Activated CD4-positive, alpha-beta memory T cell treated with anti-CD3 and anti-CD28 coated beads, Interleukin-2, amount 10 ng/mL, durations not matched to agents 7 days and 5 days (primary cell): ENCODE measurements at places on chromosomes 3 and 15. TPM values are rescaled to one million over a fixed set of nuclear protein-coding genes. Genes with fewer than 3 reads are reported as not detected.

Gene IGF2BP2
- 0.13 TPM for total RNA-seq

DNA sequence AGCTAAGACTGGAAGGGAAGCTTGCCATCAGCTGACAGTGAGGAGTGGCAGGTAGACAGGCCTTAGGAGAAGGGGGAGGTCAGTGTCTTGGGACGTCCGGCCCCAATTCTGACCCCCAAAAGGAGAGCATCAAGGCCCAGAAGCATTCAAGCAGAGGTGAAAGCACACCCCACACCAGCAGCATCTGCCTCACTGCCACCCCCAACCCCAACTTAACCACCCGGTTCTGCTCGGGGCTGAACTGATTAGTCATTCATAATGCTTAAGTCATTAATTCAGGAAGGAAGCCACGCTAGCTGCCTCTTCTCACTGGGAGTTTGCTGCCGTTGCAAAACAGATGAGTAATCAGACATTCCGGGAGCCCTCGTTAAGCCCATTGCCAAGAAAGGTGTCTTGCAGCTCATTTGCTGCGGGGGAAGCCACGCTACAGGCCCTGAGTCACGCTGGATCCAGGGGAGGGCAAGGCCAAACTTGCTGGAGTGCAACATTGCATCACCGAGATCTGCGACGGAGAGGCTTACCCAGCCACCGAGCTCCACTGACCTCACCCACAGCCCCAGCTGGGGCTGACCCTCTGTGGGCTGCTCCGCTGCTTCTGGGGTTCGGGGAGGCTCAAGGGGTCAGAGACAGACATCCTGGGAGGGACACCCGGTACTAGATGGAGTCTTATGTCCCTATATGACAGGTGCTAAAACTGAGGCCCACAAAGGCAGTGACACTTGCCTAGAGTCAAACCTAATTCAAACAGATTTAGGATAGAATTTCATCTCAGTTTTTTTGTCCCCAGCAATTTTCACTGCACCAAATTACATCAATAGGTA, 46.4 kb upstream of the HES1 start:
- H3K36me3 ChIP-seq = no peaks in the 10 kb centered on the region
- H3K27ac ChIP-seq = peak overlapping the region; percentile 72
- peaks cover 27% of the 10 kb centered on the region for H3K4me1 ChIP-seq
- peaks cover 19% of the 10 kb centered on the region for H3K27me3 ChIP-seq
- DNase-seq = peak; percentile 66

- no peak overlapping the region for H3K4me3 ChIP-seq
- no peaks in the 10 kb centered on the region for H3K4me1 ChIP-seq
- no peak for DNase-seq
- H3K27ac ChIP-seq = no peak overlapping the region
Measured at GRCh38 chr3:167372138-167372537, 8.0 kb downstream of the ZBBX start.

Gene GOLGA8T
- total RNA-seq = not detected

GRCh38 chr3:79521221-79521848, 246.5 kb downstream of the ROBO1 start:
- H3K4me1 ChIP-seq = no peaks in the 10 kb centered on the region
- H3K27me3 ChIP-seq = no peaks in the 10 kb centered on the region
- H3K4me3 ChIP-seq = no peak overlapping the region

- DNase-seq = no peak
- H3K27me3 ChIP-seq = peaks cover 40% of the 10 kb centered on the region
- H3K36me3 ChIP-seq = no peaks in the 10 kb centered on the region
- H3K27ac ChIP-seq = no peak overlapping the region
- H3K4me3 ChIP-seq = no peak overlapping the region
Measured at GRCh38 chr15:81098861-81099651, 35.0 kb upstream of the CFAP161 start.

DNA sequence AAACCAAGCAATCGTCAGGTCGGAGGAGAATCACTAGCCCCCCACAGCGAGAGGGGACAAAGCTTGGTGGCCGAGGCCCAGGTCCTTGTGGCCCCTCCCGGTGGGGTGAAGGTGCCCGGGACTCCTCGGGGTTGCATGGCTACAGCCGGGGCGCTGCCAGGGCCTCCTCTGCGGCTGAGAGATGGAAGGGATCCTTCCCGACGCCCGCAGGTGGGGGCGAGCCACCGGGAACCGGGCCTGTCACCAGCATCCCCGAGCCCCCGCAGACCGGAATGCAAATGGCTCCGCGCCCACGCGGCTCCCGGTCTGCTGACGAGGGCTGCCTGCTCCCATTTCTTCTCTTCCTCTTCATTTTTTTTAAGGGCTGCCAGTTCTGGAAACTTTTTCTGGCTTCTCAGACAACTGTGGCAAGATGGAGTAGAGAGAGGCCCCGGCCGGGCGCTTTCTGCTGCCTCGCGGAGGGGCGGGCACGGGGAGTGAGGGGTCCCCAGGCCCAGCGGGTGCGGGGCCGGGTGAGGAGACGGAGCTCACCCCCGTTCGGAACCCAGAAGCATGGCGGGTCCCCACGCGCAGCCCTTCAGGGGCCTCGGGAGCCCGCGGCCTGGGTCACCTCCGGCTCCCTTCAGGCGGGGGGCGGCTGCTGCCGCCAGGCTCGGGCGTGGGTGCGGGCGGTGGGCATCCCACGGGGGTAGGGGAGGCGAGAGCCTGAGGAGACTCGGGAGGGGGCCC, 27.5 kb downstream of the MELTF start:
- peaks cover 9% of the 10 kb centered on the region for H3K4me1 ChIP-seq
- no peaks in the 10 kb centered on the region for H3K36me3 ChIP-seq
- no peak for DNase-seq
- H3K4me3 ChIP-seq = peak overlapping the region; percentile 67

DNA sequence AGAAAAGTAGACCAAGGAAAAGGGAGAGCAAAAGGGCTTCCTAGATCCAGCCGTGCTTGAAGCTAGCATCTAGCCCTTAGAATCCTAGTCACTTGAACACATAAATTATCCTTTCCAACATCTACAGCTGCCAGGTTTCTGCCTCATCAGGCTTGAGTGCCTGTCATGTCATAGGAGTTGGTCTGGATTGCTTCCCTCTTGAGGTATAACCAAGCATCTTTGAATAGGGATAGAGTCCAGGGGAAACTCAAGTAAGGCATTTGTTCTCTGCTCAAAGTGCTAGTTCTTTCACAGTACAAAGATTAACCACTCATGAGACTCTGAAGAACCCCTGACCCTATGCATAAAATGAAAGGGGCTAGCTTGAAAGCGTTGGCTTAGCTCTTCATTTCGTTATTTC, 72.3 kb downstream of the SLCO3A1 start:
- DNase-seq = no peak
- H3K27me3 ChIP-seq = no peaks in the 10 kb centered on the region
- H3K4me1 ChIP-seq = peaks cover 17% of the 10 kb centered on the region
- no peak overlapping the region for H3K4me3 ChIP-seq

DNA sequence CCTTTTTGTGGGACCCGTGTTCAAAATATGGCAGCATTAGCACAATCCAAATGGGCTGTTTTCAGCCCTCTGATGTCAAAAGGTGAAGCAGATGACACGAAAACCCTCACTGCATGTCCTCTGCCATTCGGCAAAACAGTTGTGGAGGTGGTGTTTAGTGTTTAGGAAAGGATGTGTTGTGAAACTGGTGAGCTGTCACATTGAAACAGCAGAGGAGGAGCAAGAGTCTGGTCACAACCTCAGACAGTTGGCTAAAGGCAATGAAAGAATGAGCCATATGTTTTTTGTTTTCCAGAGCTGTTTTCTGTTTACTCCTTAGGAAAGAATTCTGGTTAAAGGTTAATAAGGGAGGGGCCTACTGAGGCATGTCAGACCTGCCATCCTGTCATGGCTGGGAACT, 140.7 kb downstream of the VPS8 start:
- no peaks in the 10 kb centered on the region for H3K27me3 ChIP-seq
- no peak for DNase-seq
- H3K27ac ChIP-seq = no peak overlapping the region
- H3K36me3 ChIP-seq = peaks cover 8% of the 10 kb centered on the region

Gene PPP1R14D
- not detected for total RNA-seq

Gene GOLGA6L10
- total RNA-seq = 0.95 TPM

DNA sequence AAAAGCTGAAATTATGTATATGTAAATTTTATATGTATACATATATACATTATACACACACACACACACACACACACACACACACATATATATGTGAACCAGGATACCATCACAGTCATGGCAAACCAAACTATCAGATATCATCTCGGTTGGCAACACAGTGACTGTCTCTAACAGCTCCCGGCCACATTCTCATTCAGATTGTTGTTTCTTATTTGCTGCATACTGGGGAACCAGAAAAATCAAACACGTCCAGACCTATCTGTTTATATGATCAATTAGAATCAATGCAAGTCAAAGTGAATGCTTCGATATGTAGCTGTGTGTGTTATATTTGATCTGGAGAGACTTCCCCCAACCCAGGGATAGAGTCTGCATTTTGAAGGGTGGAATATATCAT, 61.1 kb downstream of the TIPARP start:
- H3K4me3 ChIP-seq = no peak overlapping the region
- DNase-seq = no peak
- H3K4me1 ChIP-seq = peaks cover 9% of the 10 kb centered on the region
- H3K36me3 ChIP-seq = no peaks in the 10 kb centered on the region

- H3K36me3 ChIP-seq = peaks cover 53% of the 10 kb centered on the region
- no peak overlapping the region for H3K4me3 ChIP-seq
- H3K27ac ChIP-seq = no peak overlapping the region
- DNase-seq = no peak
- no peaks in the 10 kb centered on the region for H3K27me3 ChIP-seq
Measured at GRCh38 chr15:30984118-30984517, 7.3 kb downstream of the MTMR10 start.

DNA sequence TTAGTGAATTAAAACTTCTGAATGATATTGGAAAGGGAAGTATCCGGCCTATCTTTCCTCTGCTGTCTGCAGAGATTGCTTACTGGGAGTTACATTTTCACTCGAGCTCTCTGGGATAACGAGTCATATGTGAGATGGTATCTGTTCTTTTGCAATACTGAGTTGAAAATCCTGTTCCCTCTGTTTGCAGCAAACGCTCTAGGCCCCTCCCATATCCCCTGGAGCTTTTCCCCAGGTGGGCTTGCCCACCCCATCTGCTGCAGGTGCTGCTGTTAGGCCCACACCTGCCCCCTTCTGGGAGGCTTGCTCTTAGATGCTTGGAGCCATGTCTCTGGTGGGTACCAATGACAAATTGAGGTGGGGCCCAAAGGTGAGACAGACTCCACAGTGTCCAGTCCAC, 42.7 kb upstream of the MTMR10 start:
- no peak overlapping the region for H3K4me3 ChIP-seq
- no peaks in the 10 kb centered on the region for H3K36me3 ChIP-seq
- no peak overlapping the region for H3K27ac ChIP-seq

Gene RRP9
- total RNA-seq = 16.8 TPM

- no peaks in the 10 kb centered on the region for H3K27me3 ChIP-seq
- H3K4me1 ChIP-seq = peaks cover 26% of the 10 kb centered on the region
- no peak overlapping the region for H3K27ac ChIP-seq
- peaks cover 30% of the 10 kb centered on the region for H3K36me3 ChIP-seq
- no peak for DNase-seq
Measured at GRCh38 chr3:14412831-14413380, 10.5 kb downstream of the SLC6A6 start.

DNA sequence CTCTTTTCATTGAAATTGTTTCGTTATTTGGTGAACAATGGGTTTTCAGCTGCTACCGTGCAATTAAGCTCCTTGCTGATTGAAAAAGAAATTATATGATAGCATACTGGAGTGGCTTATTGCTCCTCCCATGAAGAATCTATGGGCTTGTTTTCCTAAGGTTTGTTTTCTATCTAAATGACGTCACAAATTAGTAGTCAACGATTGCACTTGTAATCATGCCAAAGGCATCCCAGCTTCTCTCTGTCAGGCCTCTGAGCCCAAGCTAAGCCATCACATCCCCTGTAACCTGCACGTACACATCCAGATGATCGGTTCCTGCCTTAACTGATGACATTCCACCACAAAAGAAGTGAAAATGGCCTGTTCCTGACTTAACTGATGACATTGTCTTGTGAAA, 388.0 kb upstream of the LMCD1 start:
- H3K27me3 ChIP-seq = peaks cover 1% of the 10 kb centered on the region
- H3K4me1 ChIP-seq = no peaks in the 10 kb centered on the region
- H3K27ac ChIP-seq = no peak overlapping the region
- no peaks in the 10 kb centered on the region for H3K36me3 ChIP-seq

DNA sequence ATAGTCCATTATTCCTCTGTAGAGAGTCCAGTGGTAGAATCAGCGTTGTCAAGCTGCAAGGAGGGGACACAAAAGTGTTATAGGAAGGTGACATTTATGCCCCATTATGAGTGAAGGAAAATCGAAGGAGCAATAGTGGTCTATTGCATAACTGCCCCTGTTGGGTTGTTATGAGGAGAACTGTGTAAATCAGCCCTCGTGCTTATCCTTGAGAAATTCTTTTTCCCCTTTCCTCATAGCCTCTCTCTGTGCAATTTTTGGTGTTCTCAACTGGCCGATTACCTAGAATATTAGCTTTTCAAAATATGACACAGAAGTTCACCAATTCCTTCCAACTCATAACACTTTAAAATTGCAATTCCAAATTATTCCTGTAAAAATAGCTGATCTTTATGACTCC, 286.6 kb downstream of the RBMS3 start:
- no peaks in the 10 kb centered on the region for H3K36me3 ChIP-seq
- no peak for DNase-seq
- H3K27ac ChIP-seq = no peak overlapping the region
- H3K4me3 ChIP-seq = no peak overlapping the region
- H3K4me1 ChIP-seq = no peaks in the 10 kb centered on the region

GRCh38 chr3:150334974-150335373, 73.1 kb upstream of the TSC22D2 start:
- no peaks in the 10 kb centered on the region for H3K4me1 ChIP-seq
- no peaks in the 10 kb centered on the region for H3K36me3 ChIP-seq
- DNase-seq = no peak

Gene BCL2A1
- total RNA-seq = 12.3 TPM

DNA sequence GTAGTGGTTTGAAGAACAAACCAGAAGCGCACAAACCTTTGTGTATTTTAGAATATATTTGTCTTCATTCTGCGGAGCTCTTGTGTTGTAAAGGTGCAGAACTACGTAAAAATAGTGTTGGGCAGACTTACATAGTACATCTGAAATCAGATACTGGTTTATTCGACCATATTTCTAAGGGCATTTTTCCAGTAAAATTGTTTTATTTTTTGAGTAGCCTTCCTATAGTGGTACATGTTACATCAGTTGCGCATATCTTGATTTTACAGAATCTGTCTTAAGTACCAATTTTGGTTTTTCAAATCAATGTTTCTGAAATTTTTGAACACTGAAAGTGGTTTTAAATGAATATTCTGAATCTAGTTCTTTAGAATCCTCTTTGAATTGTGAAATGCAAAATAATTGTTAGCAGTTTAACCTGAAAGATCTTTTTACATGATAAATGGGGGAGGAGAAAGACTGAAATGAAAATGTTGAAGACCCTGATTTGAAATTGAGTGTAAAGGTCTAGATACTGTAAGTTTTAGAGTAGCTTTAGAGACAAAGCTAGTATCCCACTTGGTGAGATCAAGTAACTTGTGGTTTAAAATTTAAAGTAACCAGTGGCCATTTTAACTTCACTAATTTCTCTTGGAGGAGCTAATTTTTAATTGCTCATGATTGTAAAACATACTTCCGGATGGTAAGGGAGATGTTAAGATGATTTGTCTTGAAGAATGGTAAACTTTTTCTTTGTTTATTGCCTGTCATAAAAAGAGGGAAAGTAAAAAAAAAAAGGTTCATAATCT, 15.5 kb upstream of the CHD2 start:
- H3K27ac ChIP-seq = peak overlapping the region; percentile 98
- peak overlapping the region; percentile 96 for H3K4me3 ChIP-seq
- H3K4me1 ChIP-seq = peaks cover 53% of the 10 kb centered on the region
- no peaks in the 10 kb centered on the region for H3K27me3 ChIP-seq
- H3K36me3 ChIP-seq = peaks cover 59% of the 10 kb centered on the region

Gene HCLS1
- 382 TPM for total RNA-seq
